Activated T-cell treated with anti-CD3 and anti-CD28 coated beads for 1 hour (primary cell): ENCODE measurements at places on chromosomes 13 and 19.

GRCh38 chr13:106602178-106602577 lies 34.2 kb upstream of the ARGLU1 start:
- DNase-seq, result no peak

GRCh38 chr13:67341406-67341805 lies 111.3 kb upstream of the PCDH9 start:
- no peak for DNase-seq

DNA sequence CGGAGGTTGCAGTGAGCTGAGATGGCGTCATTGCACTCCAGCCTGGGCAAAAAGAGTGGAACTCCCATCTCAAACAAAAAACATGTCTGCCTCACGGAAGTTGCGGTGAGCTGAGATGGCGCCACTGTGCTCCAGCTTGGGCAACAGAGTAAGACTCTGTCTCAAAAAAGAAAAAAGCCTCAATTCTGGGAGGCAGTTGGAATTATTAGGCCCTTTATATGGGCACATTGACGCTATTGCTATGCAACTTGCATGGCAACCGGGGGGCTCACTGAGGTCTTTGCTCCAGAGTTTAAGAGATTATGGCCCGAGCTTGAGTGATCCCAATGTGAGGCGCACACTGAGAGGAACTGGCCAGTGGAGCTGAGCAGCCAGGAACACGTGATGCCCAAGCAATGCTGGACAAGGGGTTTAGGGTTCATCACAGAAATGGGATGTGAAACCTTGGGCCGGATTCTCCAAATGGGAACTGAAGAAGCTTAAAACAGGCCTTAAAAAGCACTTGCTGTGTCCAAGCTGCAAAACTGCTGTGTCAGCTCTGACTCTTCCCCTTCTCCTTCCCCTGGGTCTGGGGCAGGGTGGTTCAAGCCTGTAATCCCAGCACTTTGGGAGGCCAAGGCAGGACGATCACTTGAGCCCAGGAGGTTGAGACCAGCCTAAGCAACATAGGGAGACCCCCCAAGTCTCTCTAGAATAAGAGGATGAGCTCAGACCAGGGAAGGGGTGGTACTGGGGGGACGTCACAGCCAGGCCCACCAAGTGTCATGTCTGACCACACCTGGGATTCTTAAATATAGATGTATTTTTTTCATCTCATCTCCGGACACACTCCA lies 2.5 kb downstream of the FTL start:
- no peak for DNase-seq

DNA sequence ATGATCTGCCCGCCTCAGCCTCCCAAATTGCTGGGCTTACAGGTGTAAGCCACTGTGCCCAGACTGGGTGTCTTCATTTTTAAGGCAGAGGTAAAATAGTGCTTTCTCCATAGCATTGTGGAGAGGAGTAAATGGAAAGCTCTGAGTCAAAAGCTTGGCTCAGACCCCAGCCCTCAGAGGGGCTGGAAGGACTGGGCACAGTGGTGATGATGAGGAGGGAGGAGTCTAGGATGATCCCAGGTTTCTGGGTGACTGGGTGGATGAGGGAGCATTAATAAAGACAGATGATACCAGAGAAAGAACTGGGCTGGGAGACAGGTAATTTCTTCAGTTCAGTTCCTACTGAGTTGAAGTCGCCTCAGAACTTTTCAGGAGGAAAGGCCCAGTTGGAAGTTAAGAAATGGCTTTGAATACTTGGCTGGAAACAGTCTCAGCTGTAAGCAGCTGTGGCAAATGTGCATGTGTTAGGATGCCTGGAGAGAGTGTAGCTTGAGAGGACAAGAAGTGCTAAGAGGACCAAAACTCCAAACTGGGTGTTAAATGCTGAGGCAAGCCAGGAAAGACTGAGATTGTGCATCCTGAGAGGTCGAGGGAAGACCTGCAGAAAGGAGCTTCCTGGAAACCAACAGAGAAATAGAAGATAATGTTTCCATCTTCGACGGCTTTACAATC lies 37.1 kb upstream of the MEDAG start:
- DNase-seq, result no peak

DNA sequence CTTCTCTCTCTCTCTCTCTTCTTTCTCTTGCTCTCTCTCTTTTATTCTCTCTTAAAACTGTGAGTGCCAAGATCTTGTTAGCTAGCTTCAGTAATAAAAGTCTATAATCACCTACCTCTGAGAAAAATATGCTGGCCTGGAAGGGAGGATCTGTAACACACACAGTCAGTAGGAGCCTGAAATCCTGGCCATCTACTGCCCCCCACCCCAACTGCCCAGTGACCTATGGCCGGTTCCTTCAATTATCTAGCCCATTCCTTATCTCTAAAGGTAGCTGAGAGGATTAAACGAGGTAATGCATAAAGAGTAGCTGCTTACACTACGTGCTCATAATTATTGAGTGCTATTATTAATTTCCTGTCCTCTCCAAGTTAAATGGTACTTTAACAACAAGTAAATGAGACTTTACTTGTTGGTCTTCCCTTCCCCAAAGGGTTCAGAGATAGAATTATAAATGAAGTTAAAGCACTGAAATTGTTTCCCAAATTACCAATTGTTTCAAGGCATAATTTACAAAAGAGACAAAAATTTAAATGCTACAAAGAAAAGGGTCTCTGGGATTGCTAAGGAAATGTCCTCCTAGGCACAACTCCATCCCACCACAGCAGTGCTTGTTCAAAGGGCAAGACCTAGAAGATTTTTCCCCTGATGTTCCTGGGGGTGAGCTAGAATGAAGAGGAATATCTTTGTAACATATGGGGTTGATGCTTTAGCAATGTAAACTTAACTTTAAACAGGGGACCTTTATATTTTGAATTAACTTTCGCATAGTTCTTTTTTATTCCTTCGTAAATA lies 1.8 kb downstream of the LCP1 start:
- DNase-seq, result no peak

- no peak for DNase-seq
These were observed 35.5 kb downstream of the CBY2 start for GRCh38 chr13:45737571-45738017.

DNA sequence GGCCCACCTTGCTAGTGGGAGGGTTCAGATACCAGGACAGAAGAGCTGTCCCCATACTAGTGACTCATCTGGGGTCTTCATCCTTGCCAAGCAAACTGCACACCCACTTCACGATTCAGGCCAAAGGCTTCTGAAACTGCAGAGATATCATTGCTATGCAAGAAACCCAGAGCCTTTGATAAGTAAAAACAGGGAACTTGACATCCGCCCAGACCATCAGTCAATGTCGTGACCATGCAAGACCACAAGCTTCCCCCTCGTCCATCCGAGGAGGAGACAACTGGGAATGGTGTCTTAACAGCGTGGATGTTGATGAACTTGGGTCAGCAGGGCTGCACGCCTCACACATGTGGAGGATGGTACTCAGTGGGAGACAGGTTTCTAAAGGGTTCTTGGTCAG lies 58.0 kb downstream of the ABCC4 start:
- no peak for DNase-seq

DNA sequence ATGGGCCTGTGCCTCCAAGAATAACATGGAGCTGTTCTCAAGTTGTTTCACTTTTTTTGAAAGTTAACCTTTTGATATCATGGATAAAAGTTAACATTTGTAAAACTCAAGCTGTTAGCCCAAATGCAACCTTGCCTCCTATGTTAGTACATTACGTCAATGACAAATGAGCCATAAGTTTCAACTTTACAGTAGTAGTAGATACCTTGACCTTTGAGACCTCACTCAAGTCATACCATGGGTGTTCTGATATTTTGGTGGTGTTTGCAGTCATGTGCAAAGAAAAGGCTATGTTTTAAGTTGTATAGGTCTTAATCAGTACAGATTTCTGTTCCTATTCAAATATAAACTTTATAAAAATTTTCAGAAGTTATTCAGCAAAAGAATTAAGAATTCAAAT lies 539.2 kb downstream of the GPC6 start:
- DNase-seq, result no peak

GRCh38 chr13:113357529-113357928 lies 6.4 kb downstream of the GRTP1 start:
- no peak for DNase-seq

GRCh38 chr13:61994174-61994573 lies 578.5 kb upstream of the PCDH20 start:
- DNase-seq, result no peak

DNA sequence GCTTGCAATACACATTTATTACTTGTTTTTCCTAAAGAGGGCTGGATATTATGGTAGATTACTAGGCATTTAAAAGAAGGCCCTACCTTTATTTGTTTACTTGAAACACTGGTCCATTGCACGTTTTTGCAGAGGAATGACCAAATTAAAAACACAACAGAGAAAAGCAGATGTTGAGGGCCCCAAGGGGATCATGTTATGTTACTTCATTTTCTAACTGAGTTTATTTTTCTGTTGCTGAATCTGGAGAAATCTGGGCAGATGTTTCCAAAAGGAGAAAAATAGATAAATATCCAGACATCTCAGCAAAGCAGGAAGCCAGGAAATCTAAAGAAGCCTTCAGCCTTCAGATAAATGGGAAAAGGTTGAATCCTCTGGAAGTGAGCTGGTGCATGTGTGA lies 353.0 kb downstream of the NDFIP2 start:
- DNase-seq, result no peak

- DNase-seq, result no peak
These were observed 5.1 kb upstream of the USP12 start for GRCh38 chr13:27176470-27177410.

DNA sequence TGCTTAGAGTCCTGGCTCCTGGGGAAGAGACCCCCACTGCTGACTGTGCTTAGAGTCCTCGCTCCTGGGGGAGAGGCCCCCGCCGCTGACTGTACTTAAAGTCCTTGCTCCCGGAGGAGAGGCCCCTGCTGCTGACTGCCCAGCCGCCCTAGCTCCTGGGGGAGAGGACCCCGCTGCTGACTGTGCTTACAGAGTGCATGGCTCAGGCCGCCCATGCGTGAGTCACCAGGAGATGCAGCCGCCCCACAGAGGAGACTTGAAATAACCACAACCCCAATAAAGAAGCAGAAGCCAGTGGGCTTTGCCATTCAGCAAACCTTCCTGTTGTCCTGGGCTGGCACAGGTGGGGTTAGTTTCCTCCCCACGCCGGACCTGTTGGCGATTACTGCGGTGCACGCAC lies 79.2 kb upstream of the C13orf46 start:
- DNase-seq, result no peak

DNA sequence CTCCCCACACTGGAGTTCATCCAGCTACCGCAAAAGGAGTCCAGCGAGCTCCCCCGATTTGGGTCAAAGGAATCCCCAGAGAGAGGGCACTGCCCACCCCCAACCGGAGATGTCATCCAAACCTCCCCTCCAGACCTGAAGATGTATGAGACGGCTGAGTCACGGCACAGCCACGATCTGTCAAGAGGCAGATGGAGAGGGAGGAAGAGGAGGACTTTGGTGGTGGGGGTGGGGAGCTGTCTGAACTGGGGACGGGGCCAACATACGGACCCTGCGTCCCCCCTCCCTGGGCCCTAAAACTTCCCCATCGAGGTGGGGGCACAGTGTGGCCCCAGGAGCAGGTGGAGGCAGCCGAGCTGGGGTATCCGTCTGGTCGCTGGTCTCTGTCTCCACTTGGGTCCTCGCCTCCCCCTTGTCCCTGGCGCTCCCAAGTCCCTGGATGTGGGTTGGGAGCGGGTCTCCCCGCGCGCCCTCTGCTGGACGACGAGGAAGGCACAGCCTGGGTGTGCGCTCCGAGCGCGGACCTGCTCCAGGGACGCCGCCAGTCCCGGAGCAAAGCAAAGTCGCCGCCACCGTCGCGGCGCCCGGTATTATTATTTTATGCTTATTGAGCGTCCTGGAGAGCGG lies 3.8 kb downstream of the PDE4A start:
- DNase-seq, result peak; percentile 63

DNA sequence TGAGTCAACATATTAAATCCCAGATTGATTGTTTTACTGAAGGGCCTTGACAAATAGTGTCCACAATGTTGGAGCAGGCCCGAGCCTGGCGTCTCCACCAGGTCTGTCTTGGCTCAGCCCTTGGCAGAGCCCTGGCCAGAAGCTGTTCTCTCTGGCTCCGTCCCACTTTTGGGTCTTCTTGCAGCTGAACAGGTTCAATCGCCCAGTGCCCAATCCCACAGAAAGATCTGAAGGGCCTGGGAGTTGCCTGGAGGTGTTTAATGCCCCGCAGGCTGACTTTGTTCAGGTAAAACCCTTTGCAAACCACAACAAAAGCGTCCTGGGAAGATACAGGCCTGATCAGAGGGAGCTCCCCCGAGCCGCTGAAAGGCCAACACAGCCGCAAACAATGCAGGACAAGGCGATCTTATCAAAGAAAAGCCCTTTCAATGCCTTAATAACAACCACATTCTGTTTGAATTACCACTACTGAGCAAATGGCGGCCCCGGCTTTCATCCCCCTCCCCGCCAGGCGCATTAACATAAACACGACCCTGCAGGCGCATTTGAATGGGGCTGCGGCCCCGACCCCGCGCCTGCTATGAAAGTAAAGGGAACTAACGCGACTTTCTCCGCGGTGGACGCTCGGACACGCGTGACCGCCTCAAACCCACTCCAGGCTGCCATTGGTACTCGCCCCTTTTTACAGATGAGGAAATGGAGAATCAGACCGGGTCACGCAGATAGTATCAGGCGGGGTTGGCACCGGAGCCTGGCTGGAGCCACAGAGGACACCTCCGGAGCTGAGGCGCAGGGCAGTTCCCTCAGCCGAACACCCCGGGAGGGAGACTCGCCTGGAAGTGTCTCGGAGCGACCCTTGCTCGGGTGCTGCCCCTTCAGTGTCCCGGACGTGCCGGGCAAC lies 3.1 kb downstream of the CDX2 start:
- DNase-seq, result no peak

DNA sequence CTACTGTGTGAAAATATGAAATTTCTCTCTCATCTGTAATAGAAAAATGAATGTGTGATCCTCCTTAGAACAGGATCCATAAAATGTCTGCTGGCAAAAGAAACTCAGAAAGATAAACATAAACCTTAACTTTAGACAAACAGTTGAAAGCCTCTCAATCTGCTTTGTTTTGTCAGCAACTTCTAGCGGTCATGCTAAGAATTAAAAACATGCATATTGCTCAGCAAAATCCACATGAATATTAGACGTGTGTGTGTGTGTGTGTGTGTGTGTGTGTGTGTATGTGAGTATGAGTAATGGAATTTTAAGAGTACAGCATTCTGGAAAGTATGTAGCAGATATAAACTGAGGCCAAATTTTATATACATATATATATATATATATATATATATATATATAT lies 1779.2 kb upstream of the MIR17HG start:
- DNase-seq, result no peak

GRCh38 chr19:12098040-12098439 lies 33.5 kb downstream of the ZNF844 start:
- DNase-seq, result no peak

GRCh38 chr19:55778331-55778730 lies 9.4 kb downstream of the RFPL4AL1 start:
- no peak for DNase-seq

DNA sequence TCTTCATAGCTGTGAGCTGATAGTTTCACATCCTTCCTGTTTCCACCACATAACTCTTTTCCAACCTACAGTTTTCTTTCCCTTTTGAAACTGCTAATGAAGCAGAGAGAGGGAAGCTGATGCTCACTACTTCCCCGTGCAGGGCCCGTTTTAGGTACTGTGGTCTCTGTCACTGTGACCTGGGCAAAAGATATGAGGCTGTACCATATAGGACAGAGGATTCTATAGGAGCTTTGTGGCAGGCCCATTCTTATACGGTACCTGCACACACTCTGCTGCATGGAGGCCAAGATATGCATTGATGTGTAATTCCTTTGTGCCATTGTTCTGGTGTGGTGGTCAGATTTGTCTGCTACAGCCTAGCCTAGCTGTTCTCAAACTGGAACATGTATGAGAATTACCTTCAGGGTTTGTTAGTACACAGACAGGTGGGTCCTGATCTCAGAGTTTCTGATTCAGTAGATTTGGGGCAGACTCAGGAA lies 577.3 kb downstream of the LMO7 start:
- no peak for DNase-seq

- DNase-seq, result no peak
These were observed 8.2 kb upstream of the ZNF792 start for GRCh38 chr19:34972163-34972705.
